Pulmonary artery endothelial cell (primary cell): ENCODE measurements at places on chromosomes 2 and 18.

DNA sequence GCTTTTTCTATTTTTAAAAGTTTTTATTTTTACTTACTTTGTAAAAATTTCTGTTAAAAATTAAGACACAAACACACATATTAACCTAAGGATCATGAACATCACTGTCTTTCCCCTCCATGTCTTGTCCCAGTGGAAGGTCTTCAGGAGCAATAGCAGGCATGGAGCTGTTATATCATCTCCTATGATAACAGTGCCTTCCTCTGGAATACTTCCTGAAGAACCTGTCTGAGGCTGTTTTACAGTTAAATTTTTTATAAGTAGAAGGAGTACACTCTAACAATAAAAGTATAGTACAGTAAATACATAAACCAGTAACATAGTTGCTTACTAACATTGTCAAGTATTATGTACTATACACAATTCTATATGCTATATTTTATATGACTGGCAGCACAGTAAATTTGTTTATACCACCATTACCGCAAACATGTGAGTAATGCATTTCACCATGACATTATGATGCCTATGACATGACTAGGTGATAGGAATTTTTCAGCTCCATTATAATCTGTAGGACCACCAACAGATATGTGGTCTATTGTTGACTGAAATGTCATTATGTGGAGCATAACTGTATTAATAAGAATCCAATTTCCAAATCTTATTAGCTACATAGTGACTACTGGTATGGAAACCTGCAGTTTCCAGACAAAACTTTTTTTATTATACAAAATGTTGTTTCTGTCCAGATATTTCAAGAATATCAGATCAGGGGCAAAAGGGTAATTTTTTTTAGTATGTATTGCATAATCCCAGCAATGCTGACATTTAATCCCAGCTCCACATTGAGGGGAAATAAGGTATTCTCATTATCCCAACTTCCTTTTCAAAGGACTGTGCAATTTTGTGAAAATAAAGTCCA is 337.2 kb upstream of the SLC39A10 start:
- DNase-seq: no peak

DNA sequence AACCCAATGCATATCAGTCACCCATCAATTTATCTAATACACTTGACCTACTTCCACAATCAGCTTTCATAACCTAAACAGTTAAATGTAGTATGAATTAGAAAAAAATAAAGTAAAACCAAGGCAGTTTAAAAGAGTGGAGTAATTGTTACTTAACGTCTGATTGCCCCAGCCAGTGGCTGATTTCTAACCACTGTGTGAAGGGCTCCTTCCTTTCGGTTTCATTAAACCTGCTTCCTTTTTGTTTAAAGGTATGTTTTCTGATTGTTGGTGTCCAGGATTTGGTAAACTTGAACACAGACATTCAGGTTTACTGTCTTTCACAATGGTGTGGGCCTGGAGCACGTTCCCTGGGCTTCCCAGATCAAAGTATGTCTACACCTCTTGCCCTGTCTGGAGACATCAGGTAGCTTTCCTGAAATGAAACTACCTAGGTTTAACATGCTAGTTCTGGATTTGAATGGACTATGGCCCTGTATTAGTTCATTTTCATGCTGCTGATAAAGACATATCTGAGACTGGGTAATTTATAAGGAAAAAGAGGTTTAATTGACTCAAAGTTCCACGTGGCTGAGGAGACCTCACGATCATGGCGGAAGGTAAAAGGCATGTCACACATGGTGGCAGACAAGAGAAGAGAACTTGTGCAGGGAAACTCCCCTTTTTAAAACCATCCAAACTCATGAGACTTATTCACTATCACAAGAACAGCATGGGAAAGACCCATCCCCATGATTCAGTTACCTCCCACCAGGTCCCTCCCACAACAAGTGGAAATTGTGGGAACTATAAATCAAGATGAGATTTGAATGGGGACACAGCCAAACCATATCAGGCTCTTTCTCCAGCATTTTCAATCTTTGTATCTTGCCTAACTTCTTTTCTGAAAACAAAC is 605.2 kb upstream of the ID2 start:
- no peak for DNase-seq

- no peak for DNase-seq
These were observed 121.3 kb downstream of the BCL2 start for GRCh38 chr18:63198098-63198760.

- DNase-seq: no peak
These were observed 101.5 kb downstream of the SCG2 start for GRCh38 chr2:223500709-223501108.

GRCh38 chr2:85588236-85588635 is 4.0 kb downstream of the VAMP5 start:
- no peak for DNase-seq

GRCh38 chr18:9750606-9751304 is 42.7 kb downstream of the RAB31 start:
- DNase-seq: no peak

DNA sequence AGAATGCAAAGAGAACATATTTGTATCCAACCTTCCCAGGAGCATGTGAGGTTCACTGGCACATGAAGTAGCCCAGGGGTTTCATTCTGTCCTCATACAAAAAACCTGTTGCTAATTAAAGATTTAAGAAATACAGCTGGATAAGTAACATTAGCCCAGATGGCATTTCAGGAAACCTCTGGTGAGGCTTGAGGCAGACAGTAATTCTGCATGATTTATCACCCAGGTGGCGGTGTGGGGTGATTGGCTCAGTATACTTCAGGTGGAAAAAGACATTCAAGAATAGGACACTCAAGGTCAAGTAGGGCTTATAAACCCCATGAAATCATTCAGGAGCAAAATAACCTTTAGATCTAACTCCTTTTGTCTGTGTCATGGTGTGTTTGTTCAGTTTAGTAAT is 237.4 kb downstream of the RNF144A start:
- no peak for DNase-seq

DNA sequence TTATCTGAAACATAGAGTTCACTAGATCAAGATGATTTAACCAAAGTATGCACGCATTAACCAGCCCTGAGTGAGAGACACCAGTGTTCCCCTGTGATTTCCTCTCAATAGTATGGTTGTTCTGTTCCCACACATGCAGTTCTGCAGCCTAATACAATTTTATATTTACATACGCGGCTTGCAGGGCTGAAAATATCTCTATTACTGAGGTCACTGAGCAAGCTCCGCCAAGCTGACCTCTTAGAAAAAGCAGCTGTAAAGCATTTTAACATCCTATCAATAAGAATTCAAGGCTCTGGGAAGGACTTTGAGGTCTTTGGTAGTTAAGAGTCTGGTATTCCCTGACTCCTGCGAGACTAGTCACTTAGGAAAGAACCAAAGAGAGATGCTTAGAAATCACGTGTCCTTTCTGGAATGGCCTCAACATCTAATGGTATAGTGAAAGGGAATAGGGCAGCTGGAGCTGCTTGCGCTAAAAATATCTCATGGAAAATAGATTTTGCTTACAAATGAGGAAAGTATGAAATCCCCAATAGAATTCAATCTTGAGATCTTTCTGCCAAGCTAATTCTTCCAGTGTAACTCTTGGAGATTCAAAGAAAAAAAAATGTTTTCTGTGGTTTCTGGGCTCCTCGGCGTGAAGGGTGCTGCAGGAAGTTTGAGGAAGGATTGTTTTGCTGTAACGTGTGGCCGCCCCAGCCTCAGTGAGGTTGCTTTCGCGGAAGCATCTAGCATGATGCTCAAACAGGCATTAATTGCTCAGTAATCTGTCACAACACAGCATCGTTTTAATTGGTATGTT is 59.2 kb downstream of the DOCK10 start:
- DNase-seq: no peak

- no peak for DNase-seq
These were observed 154.5 kb downstream of the MGAT5 start for GRCh38 chr2:134408386-134408785.

GRCh38 chr2:100870652-100871531 is 51.0 kb downstream of the NPAS2 start:
- no peak for DNase-seq

GRCh38 chr2:165827921-165828276 is 33.9 kb upstream of the GALNT3 start:
- DNase-seq: no peak

- no peak for DNase-seq
These were observed 200.8 kb downstream of the AGPS start for GRCh38 chr2:177593402-177593801.

GRCh38 chr2:85387754-85388153 is 22.4 kb downstream of the CAPG start:
- no peak for DNase-seq

- DNase-seq: no peak
These were observed 131.0 kb downstream of the SNTG2 start for GRCh38 chr2:1081451-1082225.

- DNase-seq: no peak
These were observed 74.9 kb downstream of the USP34 start for GRCh38 chr2:61396005-61396404.

DNA sequence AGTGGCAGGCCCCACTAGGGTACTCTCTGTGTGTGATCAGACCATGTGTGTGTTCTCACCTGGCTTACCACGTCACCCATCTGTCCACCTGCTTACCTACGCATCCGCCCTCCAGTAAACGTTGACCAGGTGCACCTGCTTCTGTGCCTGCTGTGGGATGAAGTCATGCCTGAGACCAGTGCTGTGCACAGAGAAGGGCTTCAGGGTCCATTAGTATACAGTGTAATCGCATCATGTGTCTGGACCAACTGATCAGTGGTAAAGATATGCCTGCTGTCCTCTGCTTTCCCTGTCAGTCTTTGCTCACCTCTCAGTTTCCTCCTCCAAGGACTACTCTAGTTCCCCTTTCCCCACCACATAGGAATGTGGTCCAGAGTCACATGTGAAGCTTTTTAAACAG is 109.3 kb downstream of the FHOD3 start:
- no peak for DNase-seq
